ENCODE measurements at places on chromosomes 2 and 18.

DNA sequence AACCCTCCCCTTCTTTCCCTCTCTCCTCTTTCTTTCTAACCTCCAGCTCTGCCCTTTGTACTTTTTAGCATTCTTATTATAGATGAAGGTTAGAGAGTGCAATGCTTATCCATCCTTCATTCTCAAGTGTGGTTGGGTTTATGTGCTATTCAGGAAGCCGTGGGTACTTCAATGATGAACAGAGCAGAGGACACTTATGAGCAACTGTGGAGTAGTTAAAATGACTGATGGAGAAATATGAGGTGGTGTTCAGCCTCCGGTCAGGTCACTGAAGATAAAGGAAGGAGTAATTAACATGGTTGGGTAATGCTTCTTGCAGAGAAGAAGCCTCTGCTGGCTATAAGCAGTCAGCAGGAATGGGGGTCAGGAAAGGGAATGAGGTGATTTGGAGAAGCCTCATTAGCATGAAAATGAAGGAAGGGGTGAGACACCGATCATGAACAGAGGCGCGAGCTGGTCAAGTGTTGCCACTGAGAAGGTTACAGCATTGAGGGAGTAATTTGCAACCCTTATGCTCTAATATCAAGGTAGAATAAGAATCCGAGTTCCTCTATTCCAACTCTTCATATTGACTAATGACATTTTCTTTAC lies 174.7 kb downstream of the LPIN1 start:
- DNase-seq: no peak

DNA sequence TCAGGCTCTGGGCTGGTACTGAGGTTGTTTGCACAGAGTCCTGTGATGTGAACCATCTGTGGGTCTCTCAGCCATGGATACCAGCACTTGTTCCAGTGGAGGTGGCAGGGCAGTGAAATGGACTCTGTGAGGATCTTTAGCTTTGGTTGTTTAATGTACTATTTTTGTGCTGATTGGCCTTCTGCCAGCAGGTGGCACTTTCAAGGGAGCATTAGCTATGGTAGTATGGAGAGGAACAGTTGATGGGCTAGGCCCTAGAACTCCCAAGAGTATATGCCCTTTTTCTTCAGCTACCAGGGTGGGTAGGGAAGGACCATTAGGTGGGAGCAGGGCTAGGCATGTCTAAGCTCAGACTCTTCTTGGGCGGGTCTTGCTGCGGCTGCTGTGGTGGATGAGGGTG lies 257.0 kb upstream of the GYPC start:
- peak; percentile 3 for DNase-seq

DNA sequence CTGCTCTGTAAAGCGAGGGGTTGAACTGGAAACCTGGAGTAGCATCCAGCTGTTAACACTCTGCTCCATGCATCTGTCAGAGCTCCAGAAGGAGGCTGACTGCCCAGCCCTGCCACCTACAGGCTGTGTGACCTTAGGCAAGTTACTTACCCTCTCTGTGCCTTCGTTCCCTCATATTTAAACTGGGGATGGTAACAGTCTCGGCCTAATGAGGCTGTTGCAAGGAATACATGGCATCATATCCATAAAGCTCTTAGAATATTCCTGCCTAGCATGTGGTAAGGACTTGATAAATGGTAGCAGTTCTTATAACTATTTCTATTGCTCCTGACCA lies 80.6 kb downstream of the LRRFIP1 start:
- DNase-seq: no peak

DNA sequence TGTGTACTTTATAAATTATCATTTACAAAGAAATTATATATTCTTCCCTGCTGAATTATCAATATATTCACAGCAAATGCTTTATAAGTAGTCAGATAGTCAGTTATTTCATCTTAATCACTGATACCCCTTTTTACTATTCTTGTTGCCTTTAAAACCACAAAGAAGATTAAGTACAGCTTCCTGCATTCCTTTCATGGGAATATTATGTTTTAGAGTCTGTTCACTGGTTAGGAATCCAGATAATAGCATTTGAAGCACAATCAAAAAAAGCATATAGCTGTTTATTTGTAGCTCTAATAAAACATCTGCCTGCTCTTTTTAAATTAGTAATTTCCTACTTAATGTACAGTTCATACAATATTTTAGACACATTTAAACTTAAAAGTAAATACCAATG lies 508.9 kb downstream of the FBXO15 start:
- DNase-seq: no peak

Data from activated naive CD4-positive, alpha-beta T cell treated with Interleukin-2 at 50 U/mL for 16 hours (primary cell).